ENCODE measurements at places on chromosomes 11 and 22.

DNA sequence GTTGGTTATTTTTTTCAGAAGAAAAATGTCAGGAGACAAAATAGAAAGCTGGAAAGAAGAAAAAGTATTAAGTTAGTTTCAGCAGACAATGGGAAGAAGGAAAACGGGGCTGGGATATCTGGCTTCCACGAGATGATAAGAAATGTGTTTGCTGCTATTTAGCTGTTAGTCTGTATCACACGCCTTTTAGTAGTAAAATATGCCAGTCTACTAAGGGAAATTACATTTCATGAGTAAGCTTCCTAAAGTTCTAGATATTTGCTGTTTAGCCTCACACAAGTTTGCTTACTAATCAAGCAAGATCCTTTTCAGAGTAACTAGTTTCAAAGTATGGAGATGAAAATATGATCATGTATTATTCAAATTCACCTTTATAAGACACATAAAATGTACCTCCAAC lies 1.5 kb downstream of the OR51B4 start:
- DNase-seq: no peak

DNA sequence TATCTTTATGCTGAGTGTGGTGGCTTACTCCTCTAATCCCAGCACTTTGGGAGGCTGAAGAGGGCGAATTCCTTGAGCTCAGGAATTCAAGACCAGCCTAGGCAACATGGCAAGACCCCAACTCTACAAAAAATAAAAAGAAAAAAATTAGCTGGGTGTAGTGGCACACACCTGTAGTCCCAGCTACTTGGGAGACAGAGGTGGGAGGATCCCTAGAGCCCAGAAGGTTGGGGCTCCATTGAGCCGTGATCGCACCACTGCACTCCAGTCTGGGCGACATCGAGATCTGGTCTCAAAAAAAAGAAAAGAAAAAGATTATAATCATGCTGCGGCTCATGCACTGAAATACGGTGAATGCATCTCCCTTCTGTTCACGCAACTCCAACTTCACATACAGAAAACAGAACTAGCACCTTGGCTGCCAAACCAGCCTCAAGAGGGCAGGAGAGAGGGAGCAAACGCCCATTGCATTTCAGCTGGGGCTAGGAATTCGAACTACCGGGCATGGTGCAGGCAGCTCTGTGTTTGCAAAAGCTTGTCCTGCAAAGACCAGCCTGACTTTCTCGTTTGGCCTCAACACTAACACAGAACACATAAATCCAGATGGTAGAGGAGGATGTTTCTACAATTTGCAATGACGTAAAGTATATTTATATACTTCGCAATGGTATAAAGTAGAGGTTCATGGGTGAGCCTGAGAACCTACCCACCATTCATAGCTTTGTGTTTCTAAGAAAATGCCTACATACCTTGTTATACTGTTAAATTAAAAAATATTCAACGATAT lies 6.3 kb upstream of the SYNGR1 start:
- DNase-seq: peak; percentile 43

DNA sequence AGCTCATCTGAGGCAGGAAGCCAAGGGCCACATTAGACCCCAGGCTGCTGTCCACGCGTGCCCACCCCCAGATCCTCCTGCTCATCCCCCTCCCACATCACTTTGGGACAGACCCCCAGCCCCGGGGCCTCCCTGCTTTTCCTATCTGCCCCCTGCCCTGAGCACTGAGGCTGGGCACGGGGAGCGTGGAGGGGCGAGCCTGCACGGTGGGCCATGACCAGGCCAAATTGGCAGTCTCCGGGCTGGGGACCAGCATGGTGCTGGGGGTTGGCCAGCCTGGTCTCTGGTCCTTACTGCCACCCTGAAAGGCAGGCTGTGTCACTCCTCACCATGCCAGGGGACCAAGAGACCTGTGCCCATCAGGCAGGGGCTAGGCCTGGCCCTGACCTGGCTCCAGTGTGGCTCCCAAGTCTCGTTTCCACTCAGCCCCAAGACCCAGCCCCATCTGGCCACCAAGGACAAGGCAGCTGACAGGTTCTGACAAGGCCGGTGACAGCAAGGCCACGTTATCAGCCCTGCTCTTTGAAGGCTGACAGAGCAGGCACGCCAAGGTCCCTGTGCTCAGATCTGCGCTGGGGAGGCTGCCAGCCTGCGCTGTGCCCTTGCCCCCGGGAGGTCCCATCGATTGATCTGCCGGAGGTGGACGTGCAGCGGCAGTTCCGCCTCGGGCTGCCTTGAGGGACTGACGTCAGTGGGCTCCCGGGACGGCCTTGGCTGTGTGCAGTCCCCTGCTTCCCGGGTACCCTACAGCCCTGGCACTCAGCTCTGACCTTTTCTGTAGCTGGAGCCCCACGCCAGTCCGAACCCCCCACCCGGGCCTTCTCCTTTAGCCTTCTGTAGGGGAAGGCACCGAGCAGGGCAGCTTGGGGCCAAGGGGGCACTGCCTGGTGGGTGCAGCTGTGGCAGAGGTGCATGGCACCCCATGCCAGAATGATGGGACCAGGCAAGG lies 3.6 kb downstream of the TNNI2 start:
- no peak for DNase-seq

DNA sequence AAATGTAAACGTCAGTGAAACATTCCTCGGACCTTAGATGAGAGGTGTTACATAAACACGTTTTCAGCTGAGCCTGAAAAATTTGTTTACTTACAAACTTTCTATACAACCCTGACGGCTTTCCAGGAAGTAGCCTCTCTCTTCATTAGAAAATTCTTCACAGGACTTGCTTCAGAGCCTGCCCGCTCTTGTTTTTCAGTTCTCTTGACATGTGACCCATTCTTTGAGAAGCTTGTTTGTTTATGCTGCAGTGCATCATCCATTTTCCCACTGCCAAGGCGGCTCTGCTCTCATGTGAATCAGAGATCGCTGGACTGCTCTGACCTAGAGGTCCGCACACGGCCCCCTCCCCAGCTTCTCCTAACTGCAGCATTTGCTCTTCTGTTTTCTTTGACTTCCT lies 47.9 kb upstream of the ARHGAP42 start:
- DNase-seq: no peak

GRCh38 chr11:65868076-65868667 lies 4.4 kb downstream of the EFEMP2 start:
- DNase-seq: no peak

DNA sequence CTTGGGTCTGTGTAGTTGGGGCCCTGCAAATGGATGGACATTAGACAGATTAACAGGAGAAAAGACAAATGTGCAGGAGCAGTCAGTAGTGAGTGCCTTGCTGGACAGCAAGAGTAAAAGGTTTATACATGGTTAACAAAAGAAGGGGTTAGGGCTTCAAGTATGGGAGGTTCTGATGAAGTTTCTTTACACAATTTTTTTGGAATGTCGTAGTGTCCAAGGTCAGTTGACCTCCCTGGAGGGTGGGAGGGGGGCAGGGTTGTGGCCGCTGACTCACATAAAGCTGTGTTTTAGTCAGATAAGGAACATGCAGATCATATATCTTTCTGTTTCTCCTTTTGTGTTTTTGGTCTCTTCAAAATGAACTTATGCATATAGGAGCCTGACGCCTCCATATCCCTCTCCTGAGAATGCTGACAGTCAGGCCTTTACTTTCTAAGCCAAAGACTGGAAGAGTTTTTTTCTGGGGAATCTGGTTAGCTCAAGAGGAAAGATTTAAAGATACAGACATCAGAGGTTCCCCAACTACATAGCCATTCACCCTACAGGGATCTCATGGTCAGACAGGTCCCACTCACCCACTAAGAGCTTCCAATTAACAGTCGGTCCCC lies 134.3 kb downstream of the NECTIN1 start:
- DNase-seq: no peak

GRCh38 chr22:49687333-49687732 lies 140.3 kb downstream of the BRD1 start:
- no peak for DNase-seq

DNA sequence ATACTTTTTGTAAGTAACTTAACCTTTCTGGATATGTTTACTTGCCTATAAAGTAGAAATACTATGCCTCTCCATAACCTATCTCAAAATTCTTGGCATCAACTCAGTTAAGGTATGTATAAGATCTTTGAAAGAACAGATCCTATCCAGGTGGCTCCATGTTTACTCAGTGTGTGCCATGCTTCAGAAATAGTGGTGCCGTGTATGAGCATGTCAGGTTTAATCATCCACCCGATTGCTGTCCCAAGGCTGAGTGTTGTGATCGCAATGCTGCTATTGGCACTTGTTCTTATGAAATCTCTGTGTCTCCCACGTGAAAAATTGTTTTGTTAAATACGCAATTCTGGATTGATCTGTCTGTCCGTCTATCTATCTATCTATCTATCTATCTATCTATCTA lies 85.9 kb upstream of the SNX19 start:
- no peak for DNase-seq

- DNase-seq: no peak
These were observed 1473.3 kb downstream of the TBC1D22A start for GRCh38 chr22:48235744-48236143.

DNA sequence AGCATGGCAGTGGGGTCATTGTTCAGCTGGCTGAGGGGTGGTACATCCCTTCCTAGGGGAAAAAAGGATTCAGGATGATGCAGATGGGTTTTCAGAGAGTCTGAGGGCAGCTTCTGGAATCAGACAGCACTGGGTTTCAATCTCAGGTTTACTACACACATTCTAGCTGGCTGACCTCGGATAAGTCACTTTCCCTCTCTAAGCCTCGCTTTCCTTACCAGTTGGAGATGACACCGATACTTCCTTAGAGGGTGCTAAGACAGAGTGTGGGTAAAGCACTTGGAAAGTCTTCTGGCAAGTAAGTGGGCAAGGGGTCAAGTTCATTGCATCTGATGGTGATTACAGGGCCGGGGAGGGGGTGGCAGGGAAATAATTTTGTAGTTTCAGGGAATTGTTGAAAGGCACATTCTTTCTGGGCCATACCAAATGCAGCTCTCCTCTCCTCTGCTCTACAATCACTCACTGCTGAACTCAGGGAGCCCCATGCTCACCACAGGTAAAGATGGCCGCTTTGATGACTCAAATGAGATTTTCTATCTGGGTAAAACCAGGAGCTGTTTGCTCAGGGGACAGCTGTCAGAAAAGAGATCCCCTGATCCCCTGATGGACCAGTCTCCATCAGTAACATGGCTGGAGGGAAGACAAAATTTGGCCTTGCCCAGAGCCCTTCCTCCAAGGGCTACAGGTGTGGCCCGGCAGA lies 6.5 kb upstream of the MIAT start:
- DNase-seq: no peak

- DNase-seq: no peak
These were observed at the start of gene ANKRD13D for GRCh38 chr11:67289226-67289650. ANKRD13D (plus strand) TSS chr11:67289303; CDS start chr11:67289461, 158 bp downstream.

GRCh38 chr22:29435236-29436136 lies 2.9 kb upstream of the RFPL1 start:
- no peak for DNase-seq

DNA sequence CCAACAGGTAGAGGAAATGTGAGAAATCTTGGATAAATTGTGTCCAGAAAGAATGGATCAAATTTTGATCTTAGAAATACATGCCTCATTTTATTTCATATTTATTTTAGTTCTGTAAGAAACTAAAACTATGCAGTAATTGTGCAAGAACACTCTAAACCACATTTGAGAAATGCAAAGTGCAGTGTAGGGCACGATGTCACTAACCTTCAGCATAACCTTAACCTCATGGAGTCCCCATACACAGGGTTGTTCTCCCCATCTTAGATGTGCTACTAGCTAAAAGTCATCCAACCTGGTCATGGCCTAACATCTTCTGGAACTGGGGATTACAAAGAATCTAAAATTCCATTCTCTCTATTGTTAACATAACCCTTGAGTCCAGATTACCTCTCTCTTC lies 48.4 kb upstream of the ARHGAP42 start:
- DNase-seq: no peak

GRCh38 chr22:48264586-48264985 lies 1502.1 kb downstream of the TBC1D22A start:
- DNase-seq: no peak

GRCh38 chr11:82929121-82929520 lies 27.6 kb downstream of the DDIAS start:
- DNase-seq: no peak

DNA sequence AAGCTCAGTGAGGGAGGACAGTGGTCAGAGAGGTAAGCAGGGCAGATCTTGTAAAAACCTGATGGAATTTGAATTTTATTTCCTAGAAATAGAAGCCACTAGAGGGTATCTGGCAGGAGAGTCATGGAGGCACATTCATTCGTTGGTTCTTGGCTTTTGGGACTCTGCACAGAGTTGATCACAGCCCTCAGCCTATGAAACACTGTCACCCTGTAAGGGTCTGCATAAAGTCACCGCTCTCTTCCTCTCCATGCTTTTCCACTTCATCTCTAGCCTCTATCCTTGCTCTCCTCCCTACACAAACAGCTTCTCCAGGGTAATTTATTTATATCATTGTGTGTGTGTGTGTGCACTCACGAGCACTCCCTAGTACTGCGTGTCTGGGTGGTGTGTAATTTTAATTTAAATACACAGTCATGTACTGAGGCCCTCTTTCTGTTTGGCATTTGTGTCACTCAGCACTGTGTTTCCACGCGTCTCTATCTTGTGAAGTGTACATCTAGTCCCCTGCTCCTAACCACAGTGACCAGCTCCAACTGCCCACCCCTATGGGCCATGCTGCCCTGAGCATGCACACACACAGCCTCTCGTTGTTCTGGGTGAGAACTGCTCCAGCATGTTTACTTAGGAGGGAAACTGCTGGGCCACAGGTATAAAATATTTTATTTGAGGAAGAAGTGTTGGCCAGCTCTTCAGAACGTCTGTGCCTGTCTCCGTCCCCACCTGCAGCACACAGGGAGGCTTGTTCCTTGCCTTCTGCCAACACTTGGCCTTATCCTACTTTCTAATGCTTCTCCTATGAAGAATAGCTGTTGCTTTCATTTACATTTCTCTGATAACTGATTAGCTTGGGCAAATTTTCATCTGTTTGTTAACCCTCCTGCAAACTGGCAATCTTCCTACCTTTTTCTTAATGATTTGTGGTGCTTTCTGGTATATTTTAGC lies 4.5 kb downstream of the KCNQ1OT1 start:
- DNase-seq: no peak

GRCh38 chr11:121577106-121577848 lies 124.5 kb upstream of the SORL1-AS1 start:
- DNase-seq: no peak

GRCh38 chr22:29267462-29267857 lies 321 bp downstream of the RHBDD3 start:
- no peak for DNase-seq

- DNase-seq: no peak
These were observed 540.1 kb upstream of the TENM4 start for GRCh38 chr11:79980916-79981315.

- no peak for DNase-seq
These were observed 1.7 kb downstream of the DRD4 start for GRCh38 chr11:638631-639331.

- no peak for DNase-seq
These were observed 256.9 kb downstream of the CADM1 start for GRCh38 chr11:115247361-115247760.

- no peak for DNase-seq
These were observed 58.2 kb downstream of the RBX1 start for GRCh38 chr22:41009222-41009948.

- DNase-seq: no peak
These were observed 8.1 kb downstream of the YWHAH start for GRCh38 chr22:31952472-31952871.

GRCh38 chr11:66523611-66524010 lies 13.2 kb downstream of the BBS1 start:
- no peak for DNase-seq
